ENCODE measurements at places on chromosomes 13 and 19.
A peak's percentile ranks its signal among the peaks of the same experiment; 100 is the strongest.

DNA sequence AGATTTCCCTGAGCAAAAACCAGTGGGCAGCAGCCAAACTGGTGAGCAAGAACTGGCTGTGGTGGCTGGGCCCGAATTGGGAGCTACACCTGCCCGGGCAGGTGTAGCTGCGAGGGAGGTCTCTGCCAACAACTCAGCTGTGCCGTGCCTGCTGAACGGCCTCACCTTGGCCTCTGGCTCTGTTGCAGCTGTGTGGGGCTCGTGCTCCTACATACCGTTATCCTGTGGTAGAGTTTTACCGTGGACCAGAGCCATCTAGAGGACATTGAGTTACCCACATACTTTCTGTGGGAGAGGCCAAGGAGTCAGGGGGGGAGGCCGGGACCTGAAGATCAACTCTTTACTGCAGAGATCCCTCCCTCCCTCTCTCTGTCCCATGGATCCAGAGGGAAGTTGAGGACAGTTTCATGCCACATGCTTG lies 113.2 kb downstream of the TM9SF2 start:
- peak; percentile 56 for DNase-seq

DNA sequence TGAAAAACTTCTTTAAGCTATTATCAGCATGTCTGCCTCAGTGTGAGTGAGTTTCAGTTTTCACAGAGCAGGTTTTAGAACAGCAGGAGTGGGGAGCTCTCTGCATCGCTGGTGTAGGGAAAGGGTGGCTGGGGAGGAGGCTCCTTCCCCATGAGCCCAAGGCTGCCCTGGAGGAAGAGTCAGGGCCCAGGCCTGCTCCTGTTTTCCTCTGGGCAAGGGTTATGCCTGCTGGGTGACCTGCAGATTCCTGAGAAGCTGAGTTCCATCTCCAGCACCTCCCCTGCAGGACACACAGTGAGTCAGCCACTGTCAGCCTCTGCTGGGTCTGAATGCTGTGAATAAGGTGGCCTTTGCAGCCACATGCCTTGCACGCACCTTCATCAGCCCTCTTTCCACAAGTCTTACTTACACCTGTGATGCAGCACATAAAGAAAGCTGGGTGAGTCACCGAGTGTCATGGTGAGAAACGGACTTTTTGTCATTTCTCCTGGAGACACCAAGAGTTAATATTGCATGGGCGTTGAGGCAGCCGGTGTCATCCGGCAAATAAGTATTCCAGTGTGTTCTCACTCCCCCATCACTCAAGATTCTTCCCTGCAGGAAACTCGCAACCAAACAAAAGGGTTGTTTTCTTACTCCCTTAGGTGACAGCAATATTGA lies 186.4 kb upstream of the KL start:
- no peak for DNase-seq

- DNase-seq, result no peak
Measured at GRCh38 chr19:35642798-35643254, 1.3 kb downstream of the ETV2 start.

DNA sequence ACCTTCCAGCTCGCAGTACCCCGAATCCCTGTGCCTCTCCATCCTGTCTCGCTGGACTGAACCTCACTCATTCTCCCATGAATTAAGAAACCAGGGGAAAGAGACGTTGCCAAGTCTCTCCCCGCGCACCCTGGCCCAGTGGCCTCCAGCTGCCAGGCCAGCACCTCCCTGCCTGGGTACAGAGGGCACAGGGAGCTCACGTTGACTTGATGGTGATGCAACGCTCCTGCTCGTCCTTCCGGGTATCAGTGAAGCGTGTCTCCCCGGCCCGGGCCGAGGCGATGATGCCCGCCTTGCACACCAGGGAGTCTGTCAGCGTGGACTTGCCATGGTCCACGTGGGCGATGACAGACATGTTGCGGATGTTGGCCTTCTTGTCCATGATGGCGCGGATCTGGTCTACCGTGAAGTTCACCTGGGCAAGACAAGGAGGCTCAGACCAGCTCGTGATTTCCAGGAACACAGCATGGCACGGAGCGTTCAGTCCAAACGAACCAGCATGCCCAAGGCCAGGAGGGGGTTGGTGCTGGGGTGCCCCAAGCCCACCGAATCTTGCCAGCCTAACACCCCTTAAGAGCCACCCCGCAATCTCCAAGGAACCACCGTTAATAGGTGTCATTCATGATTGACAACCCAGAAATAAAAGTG lies 1.2 kb downstream of the EEF2 start:
- peak; percentile 22 for DNase-seq

GRCh38 chr13:94660695-94661326 lies 51.5 kb downstream of the SOX21 start:
- DNase-seq, result no peak

DNA sequence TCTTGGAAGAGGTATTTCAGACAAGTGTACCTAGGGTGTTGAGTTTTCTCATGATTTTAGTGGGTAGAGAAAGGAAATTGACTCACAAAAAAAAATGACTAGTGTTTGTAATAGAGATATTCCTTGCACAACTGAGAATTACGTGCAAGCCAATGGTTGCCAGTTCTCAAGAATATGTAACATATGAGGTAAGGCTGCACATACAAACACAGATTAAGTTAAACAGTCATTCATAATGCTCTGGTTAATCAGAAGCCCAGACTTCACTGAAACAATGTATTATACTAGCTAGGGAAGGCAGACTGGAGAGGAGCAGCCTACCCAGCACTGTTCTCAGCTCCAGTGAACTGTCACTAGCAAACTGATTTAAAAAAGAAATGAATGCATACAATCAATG lies 418.3 kb downstream of the DIAPH3 start:
- no peak for DNase-seq

GRCh38 chr13:60431108-60431700 lies 34.2 kb downstream of the TDRD3 start:
- no peak for DNase-seq

DNA sequence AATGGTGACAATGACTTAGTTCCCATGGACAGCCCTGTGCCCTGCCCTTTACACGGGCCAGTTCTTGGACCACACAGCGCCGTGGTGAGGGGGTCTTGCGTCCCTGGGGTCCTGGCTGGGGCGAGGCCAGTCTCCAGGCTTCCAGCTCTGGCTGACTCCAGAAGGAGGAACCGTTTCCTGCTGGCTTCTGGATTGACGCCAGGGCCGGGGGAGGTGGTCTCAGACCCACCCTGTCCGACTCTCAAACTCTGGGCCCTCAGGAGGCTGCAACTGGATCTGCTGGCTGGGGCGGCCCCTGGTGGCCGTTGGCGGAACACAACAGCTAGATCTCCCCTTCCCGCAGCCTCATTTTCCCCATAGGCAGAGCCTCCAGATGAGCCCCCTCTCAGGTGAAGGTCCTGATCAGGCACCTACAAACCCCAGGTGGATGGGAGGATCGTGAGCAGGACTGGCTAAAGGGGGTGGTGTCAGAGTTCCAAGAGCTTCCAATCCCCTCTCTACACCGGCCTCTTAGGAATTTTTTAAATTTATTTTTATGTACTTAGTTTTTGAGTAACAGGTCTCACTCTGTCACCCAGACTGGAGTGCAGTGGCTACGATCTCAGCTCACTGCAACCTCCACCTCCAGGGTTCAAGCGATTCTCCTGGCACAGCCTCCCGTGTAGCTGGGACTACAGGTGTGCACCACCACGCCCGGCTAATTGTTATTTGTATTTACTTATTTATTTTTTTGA lies 8.0 kb downstream of the CCDC194 start:
- DNase-seq, result peak; percentile 74

GRCh38 chr13:114009590-114010400 lies 35.9 kb upstream of the C13orf46 start:
- DNase-seq, result no peak

DNA sequence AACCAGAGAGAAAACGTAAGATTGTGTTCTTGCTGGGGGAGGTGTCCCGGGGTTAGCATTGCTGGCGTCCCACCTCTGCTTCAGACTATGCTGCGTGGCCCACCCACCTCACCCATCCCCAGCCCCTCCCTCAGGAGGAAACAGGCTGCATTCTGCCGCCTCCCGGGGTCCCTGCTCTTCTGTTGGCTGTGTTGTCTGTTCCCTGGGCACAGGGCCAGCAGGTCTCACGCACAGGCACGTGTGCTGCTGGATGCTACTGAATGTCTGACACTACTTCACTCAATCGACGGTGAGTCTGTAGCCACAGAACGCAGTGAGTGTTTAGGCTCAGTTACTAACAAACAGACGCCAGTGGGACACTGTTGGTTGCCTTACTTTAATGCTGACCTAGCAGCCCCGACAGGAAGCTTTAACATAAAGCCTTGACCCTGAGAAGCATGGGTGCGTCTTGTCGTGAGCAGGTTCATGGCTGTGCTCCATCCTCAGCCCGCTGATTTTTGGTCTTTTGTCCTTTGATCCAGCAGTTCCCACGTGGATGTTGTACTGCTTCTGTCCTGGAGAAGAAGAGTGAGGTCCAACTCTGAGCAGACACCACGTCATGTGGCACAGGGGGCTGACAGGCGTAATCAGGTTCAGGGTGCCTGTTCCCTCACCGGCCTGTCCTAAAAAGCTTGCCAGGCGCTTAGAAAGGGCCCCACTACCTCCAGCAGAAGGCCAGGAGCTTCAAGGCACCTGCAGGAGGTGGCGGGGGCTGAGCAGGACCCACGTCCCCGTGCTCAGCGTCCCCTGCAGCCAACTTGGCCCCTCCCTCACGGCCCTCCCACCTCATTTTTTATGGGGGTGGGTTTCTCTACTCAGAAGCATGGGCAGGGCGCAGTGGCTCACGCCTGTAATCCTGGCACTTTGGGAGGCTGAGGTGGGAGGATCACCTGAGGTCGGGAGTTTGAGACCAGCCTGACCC lies 26.0 kb downstream of the NAXD start:
- no peak for DNase-seq

DNA sequence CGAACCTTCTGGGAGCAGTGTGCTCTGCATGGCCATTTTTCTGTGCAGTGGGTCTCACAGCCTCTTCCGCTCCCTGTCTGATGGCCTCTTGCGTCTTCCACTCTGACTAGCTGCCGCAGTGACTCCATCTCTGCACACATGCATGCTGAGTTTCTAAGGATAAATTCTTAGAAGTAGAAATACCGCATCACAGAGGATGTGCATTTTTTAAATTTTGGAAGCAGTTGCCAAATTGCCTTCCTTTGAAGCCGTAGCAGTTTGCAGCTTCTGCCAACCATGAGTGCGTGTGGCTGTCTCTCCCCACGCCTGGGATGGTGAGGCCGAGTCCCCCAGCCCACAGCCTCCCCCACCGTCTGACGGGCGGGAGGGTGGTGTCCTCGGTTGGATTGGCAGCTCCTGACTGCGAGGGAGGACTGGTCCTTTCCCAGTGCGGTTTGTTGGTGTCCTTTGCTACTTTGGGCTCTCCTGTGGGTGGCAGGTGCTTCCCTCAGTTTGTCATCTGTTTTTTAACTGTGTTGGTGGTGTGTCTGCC lies 9.8 kb downstream of the FZR1 start:
- no peak for DNase-seq

DNA sequence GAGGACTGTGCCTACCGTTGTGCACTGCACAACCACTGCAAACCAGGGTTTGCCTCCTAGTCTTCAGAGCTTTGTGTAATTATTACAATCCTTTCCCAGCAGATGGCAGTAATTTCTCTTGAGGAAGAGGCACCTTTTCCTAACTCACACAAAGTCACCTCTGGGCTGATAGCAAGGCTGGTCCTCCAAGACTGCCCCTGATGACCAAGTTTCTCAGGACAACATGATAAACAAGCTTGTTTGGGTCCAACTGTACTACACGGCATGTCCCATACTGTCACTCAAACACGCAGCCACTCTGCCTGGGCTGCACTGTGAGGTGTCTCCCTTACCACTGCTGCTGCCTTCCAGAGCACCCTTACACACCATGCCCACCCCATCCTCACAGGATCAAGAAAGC lies 39.3 kb downstream of the RFXAP start:
- no peak for DNase-seq

DNA sequence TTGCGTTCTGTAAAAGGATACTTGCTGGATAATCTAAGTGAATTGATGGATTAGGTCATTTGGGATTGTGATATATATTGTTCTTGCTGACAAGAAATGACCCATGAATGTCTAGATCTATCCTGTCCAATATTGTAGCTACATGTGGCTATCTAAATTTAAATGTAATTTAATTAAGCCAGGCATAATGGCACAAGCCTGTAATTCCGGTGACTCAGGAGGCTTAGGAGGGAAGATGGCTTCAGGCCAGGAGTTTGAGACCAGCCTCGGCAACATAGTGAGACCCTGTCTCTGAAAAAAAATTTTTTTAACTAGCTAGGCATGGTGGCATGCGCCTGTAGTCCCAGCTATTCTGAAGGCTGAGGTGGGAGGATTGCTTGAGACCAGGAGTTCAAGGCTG lies 39.3 kb upstream of the AKAP11 start:
- no peak for DNase-seq

DNA sequence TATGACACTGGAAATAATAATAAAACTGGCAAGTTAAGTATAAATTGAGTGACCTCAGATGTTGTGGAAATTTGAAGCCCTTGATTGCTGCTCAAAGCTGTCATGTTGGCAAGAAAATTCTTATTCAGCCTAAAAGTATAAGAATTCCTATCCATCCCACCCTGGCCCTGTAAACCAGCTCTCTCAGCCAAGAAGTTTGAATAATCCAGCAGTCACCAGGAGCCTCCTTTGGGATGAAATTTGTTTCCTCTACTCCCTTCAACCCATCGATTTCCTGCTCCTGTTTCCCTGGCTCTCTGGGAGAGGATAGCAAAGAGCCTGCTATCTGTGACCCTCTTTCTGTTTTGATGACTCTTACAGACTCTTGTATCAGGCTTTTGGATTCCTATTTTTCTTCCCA lies 169.3 kb downstream of the LHFPL6 start:
- no peak for DNase-seq

GRCh38 chr13:112605531-112605990 lies 17.6 kb upstream of the TUBGCP3 start:
- no peak for DNase-seq

DNA sequence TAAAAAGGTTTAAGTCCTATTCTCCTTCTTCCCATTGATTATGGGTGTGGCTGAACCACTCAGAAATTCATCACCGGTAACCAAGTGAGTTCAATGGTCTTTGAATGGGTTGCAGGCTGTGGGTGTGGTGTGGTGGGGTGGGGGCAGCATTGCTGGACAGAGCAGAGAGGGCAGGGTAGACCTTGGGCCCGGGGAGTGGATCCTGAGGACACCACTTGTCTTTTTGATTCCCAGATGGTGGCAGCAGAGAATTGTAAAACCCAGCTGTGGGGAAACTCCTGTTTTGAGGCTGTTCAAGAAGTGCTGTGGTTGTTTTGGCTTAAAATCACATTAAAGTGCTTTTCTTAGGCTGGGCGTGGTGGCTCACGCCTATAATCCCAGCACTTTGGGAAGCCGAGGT lies 45.8 kb upstream of the RGCC start:
- DNase-seq, result peak; percentile 48
